ENCODE measurements at places on chromosomes 16 and 17. TPM values are rescaled to one million over a fixed set of nuclear protein-coding genes. Genes with fewer than 3 reads are reported as not detected.

The ZNF423 gene
- 12.5 TPM for total RNA-seq

The MEIOB gene
- total RNA-seq = not detected

The TTLL6 gene
- total RNA-seq = not detected

The VWA3A gene
- 3.4 TPM for total RNA-seq

The STX1B gene
- 31.6 TPM for total RNA-seq

The PRSS22 gene
- total RNA-seq = not detected

The PLD2 gene
- 28.5 TPM for total RNA-seq

The NEK8 gene
- total RNA-seq = 2.2 TPM

The KRTAP16-1 gene
- total RNA-seq = not detected

The KRT39 gene
- total RNA-seq = not detected

The ASGR1 gene
- total RNA-seq = 12.5 TPM

The HOXB9 gene
- not detected for total RNA-seq

The AGRP gene
- not detected for total RNA-seq

The EXOC3L1 gene
- total RNA-seq = 0.63 TPM

The CACNG3 gene
- 4.4 TPM for total RNA-seq

The TPPP3 gene
- 3.8 TPM for total RNA-seq

The CCL8 gene
- not detected for total RNA-seq

All from parietal lobe (tissue), 2 donors.